Fibroblast of the aortic adventitia (primary cell): ENCODE measurements at places on chromosomes 7 and 10. TPM values are rescaled to one million over a fixed set of nuclear protein-coding genes. Genes with fewer than 3 reads are reported as not detected.

ANKRD61 gene
- not detected in 2 replicates for total RNA-seq

MMP21 gene
- total RNA-seq: 0.09 TPM in 1 of 2 replicates, not detected in the other

CCDC3 gene
- total RNA-seq: 0.25 and 3.9 TPM in 2 replicates

TAS2R38 gene
- total RNA-seq: not detected in 2 replicates

OR6B1 gene
- total RNA-seq: not detected in 2 replicates
